Uterus (tissue), 4 donors: ENCODE measurements at places on chromosomes 5 and 9. TPM values are rescaled to one million over a fixed set of nuclear protein-coding genes. Genes with fewer than 3 reads are reported as not detected.

DNA sequence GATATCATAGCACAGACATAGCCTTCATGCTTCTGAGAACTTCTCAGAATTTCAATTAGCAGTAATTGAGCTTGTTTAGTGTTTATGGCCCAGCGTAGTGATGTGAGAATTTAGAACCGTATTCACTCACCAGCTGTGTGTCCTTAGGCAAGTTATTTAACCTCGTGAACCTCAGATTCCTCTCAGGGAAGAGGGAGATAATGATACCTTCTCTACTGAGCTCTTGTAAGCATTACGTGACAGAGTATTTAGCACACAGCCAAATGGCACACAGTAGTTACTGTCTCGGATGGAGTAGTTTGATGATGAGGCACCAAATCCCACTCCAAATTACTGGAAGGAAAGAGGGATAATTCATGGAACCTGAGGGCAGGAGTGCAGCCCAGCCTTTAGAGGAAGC lies 429.3 kb downstream of the CCDC171 start:
- H3K36me3 ChIP-seq, result no peaks in the 10 kb centered on the region
- H3K27me3 ChIP-seq, result no peaks in the 10 kb centered on the region
- no peaks in the 10 kb centered on the region for H3K4me1 ChIP-seq
- no peak overlapping the region for H3K4me3 ChIP-seq

GRCh38 chr9:95477441-95477840 lies 39.3 kb downstream of the PTCH1 start:
- no peak for DNase-seq
- no peaks in the 10 kb centered on the region for H3K27me3 ChIP-seq

Gene MSX2
- 0.37 TPM for total RNA-seq

Gene NTRK2
- total RNA-seq, result 6.5 TPM

GRCh38 chr5:131021646-131022045 lies 143.4 kb downstream of the HINT1 start:
- H3K4me3 ChIP-seq, result no peak overlapping the region
- H3K27ac ChIP-seq, result no peak overlapping the region
- H3K36me3 ChIP-seq, result no peaks in the 10 kb centered on the region
- DNase-seq, result no peak
- H3K27me3 ChIP-seq, result no peaks in the 10 kb centered on the region
- H3K4me1 ChIP-seq, result no peaks in the 10 kb centered on the region

DNA sequence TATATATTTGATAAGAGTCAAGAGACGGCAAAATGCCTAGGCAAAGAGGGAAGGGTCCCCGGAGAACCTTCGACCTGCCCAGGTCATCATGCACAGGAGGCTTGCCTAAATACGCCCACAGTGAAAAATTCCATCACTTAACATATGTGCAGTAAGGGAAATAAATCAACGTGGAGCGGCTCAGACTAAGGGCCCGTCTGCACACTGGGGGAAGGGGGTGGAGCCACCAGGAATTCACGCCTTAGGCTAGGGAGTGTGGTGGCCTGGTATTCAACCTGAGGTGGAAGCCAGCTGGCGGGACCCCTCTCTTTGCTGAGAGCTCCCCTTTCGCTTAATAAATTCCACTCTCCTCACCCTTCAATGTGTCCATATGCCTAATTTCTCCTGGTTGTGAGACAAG lies 8.3 kb downstream of the PTBP3 start:
- H3K27ac ChIP-seq, result no peak overlapping the region
- H3K36me3 ChIP-seq, result no peaks in the 10 kb centered on the region
- H3K27me3 ChIP-seq, result no peaks in the 10 kb centered on the region

DNA sequence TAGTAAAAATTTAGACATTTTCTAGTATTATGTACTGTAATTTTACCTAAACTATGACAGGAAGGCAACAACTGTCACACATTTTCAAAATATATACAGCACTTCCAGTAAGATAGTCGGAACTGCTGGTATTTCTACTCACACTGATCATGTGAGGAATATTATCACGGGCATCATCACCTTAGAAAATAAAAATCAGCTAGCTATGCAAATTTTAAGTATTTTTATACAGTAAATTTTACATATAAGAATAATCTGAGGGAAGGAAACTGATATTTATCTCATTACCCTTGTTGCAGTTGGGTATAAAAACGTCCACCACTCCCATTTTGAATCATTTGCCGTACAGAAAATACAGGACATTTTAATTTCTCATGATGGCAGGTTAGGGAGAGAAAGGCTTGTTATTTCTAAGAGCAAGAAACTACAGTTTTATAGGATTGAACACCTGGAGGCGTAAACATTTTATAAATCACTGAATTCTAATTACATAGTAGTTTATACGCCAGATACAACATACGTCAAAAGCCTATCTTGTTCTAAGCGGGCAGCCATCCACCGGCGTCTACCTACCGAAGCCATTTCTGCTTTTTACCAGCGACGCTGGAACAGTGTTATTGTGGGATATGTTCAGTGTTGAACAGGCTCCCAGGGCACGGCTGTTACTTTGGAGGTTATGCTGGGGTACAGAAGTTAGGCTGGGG lies 729 bp upstream of the TNPO1 start:
- H3K4me1 ChIP-seq, result no peaks in the 10 kb centered on the region
- no peak for DNase-seq
- no peaks in the 10 kb centered on the region for H3K27me3 ChIP-seq
- no peaks in the 10 kb centered on the region for H3K36me3 ChIP-seq
- H3K27ac ChIP-seq, result peak overlapping the region; percentile 93
- H3K4me3 ChIP-seq, result peak overlapping the region; percentile 80

Gene TLR4
- 25.6 TPM for total RNA-seq

DNA sequence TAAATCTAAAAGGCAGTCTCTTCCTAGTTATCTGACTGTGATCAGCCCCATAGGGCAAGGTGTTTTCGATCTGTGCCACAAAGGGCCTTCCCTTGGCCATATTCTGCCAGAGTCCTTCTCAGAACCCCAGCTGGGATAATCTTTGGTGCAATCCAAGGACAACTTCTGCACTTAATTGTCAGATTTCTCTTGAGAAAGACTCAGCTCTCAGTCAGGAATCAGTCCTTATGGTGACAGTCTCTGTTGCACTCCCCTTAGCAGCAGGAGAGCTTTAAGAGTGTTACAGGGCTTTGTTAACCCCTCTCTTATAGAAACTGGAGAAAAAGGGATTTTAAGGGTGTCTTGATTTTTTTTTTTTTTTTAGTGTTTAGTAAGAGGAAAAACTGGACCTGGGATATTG lies 15.4 kb upstream of the RFX3 start:
- no peak overlapping the region for H3K27ac ChIP-seq
- no peaks in the 10 kb centered on the region for H3K36me3 ChIP-seq
- H3K4me1 ChIP-seq, result no peaks in the 10 kb centered on the region

GRCh38 chr5:39093352-39093751 lies 19.2 kb upstream of the RICTOR start:
- no peak overlapping the region for H3K4me3 ChIP-seq
- H3K36me3 ChIP-seq, result no peaks in the 10 kb centered on the region
- peak overlapping the region; percentile 17 for H3K27ac ChIP-seq
- H3K4me1 ChIP-seq, result no peaks in the 10 kb centered on the region

DNA sequence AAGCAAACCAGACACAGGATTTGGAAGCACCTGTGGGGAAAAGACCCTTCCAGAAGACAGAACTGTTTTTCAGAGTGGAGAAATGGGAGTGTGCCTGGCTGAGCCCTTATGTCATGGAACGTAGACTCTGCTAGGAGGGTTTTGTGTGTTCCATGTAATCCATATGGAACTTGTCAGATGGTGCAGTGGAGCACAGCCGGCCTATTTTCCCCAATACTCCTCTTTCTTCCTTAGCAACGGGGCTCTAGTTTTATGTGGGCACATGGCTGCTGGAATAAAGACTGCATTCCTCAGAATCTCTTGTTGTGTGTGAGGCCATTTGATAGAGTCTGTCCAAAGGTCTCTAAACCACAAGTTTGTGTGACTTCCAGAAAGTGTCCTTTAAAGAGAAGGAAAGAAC lies 284.0 kb downstream of the DRD1 start:
- no peak overlapping the region for H3K27ac ChIP-seq
- H3K27me3 ChIP-seq, result no peaks in the 10 kb centered on the region
- no peak overlapping the region for H3K4me3 ChIP-seq
- H3K4me1 ChIP-seq, result no peaks in the 10 kb centered on the region
- no peak for DNase-seq
- H3K36me3 ChIP-seq, result no peaks in the 10 kb centered on the region

- no peaks in the 10 kb centered on the region for H3K4me1 ChIP-seq
- H3K27ac ChIP-seq, result no peak overlapping the region
- H3K27me3 ChIP-seq, result no peaks in the 10 kb centered on the region
- DNase-seq, result no peak
- H3K4me3 ChIP-seq, result no peak overlapping the region
- H3K36me3 ChIP-seq, result no peaks in the 10 kb centered on the region
These were observed 142.8 kb downstream of the NSG2 start for GRCh38 chr5:174188295-174188694.
